ENCODE measurements at places on chromosomes 4 and X. TPM values are rescaled to one million over a fixed set of nuclear protein-coding genes. Genes with fewer than 3 reads are reported as not detected.

DNA sequence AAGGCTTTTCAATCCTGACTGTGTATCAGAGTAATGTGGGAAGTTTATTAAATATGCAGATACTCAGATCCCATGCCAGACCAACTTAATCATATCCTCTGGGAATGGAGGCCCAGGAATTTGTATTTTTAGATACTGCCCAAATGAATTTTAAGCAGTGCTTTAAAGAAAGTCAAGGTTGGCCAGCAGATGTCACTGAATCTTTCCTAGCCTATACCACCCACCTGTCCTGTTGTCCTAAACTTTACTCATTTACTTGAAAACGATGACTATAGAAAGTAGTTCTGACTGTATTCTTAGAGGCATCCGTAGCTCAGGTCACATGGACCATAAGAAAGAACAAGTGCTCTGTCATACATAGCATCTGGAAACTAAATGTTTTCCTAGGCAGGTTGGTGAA is 79.9 kb downstream of the AMOT start:
- DNase-seq, result no peak

DNA sequence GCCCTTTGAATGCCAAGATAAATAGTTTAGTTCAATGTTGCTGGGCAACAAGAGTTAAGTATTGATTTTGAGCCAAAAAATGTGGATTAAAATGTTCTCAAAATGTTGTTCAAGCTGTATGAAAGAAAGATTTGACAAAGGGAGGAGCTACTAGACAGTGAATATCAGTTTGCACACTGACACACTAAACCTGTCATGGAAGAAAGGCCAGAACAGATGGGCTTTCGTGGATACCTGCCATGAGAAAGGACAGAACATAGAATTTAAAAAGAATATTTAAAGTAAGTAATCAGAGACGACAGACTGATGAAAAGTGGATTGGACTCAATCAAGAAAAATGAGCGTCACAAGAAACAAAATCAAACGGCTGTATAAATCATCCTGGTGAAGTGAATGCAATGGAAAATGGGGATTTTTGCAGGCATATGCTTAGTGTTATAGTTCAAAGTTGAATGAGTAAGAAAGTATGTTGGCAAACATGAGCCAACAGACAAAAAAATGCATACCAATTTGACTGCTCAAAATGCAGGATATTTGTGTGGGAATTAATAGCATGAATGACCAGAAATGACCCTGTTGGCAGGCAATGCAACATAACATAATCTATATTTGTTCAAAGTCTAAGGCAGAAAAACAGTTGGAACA is 7.4 kb downstream of the PCDH18 start:
- no peak for DNase-seq

DNA sequence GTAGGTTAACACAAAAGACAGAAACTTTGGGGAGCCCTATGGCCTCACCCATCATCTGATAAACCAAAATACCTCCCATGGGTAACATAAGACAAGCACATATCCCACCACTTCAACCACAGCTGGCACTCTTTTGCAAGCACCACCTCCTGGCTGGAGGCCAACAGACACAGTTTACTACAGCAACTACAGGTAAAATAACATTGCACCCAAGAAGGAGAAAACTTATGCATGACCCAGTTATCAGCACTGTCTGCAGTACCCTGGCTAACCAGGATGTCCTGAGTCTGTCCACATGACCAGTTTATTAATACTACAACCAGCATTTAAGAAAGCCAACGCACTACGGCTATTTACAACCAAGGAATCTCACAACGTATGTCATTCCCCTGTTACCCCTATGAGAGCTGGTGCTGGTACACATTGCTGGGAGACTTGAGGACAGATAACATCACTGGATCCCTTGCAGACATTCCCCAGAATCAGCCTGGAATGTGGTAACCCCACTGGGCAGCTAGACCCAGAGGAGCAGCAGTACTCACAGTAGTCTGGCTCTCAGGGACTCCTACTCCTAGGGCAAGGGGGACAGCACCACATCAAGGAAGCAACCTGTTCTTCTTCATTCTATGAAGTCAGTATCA is 32.0 kb downstream of the ELF2 start:
- DNase-seq, result no peak

- DNase-seq, result no peak
Measured at GRCh38 chr4:172786039-172786792, 382.4 kb upstream of the GALNT7 start.

DNA sequence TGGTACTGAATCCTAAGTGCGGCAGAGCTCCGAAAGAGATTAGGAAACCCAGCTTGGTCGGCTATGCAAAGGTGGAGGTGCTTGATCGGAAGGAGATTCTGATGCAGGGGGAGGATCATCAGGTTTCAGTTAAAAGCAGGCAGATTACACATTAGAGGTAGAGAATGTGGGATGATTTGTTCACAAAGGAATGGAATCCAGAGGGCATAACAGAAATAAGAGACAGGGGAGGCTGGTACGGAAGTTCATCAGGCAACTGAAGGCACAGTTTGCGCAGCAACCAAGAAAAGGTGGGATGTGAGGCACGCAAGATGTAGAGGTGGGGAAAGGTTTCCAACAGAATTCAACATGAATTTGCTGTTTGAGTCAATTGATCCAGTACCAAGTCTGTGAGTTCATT is 424 bp upstream of the ZNF330 start:
- no peak for DNase-seq

DNA sequence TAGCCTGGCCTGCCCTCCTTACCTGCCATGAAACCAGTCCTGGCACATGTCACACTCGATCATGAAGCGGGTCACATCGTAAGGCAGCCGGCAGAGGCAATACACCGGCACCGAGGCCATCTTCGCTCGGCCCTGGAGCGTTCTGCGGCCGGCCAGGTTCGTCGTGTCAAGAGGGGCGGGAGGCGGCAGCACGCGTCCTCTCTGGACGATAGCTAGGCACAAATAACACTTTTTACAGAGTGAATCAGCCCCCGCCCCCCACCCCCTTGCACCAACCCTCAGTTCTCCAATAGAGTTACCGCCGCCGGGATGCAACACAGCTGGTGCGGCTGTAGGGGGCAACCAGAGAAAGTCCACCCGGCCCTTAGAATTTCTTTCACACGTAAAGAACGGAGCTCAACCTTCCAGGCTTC is 1.7 kb downstream of the PHF8 start:
- no peak for DNase-seq

- no peak for DNase-seq
Measured at GRCh38 chr4:16642897-16643296, 255.5 kb downstream of the LDB2 start.

- no peak for DNase-seq
Measured at GRCh38 chr4:74926007-74926406, 6.9 kb upstream of the PARM1 start.

DNA sequence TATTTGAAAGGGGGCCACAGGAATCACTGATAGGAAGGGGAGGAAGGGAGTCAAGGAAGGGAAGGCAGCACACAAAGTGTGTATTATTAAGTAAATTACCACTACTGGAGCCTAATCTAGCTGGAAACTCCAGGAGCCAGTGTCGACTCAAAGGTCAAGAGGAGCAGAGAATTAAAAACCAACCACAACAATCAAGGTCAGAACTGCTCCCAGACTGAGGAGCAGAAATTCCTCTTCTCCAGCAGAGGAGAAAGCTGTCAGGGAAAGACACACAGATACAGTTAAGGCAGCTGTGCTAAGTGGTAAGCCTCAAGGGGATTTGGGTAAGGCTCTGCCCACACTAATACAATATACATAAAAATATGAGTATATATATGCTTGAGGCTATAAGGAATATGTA is 87.5 kb upstream of the PTPN13 start:
- no peak for DNase-seq

DNA sequence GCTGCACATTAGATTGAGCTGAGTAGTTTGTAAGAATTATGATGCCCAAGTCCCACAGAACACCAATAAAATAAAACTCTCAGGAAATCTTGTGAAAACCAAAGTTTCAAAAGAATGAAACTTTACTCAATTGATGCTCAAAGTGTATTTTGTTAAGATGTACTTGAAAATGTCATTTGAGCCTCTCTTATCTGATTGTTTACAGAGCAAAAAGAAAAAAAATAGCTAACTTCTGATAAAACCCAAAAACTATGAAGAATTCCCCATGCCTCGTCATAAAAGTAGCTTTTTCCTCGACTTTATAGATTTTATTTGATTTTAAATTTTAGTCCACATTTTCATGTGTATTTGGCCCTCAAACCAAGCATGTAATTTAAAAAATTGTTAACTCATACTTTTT is 521.5 kb upstream of the FTHL17 start:
- DNase-seq, result no peak

DNA sequence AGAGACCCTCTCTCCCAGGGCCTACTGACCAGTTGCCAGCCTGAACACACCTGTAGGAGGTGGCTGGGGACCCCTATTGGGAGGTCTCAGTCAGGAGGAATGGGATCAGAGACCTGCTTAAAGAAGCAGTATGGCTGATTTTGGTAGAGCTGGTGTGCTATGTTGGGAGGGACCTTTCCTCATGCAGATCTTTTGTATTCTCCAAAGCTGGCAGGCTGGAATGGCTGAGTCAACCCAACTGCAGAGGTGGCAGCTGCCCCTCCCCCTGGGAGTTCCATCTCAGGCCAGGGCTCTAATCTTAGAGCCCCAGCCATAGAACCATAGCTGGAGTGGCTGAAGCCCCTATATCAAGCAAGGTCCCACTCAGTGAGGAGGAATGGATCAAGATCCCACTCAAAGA is 279.3 kb upstream of the BMP3 start:
- DNase-seq, result no peak

GRCh38 chr4:126775485-126776106 is 857.2 kb upstream of the INTU start:
- no peak for DNase-seq

DNA sequence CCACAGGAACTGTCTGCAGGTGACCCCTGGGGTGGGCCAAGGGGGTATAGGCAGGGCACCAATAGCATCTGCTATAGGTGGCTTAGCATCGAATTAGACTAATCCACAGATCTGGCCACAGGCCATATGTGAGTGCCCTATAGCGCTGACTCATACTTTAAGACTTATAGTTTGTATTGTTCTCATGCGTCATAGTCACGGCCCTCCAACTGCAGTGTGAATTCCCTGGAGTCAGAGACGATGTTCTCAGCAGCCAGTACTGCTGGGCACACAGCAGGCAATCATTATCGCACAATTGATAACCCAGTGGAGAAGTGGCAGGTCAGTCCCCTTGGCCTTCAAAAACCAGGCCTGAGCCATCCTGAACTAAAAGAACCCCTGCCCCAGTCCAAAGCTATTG is 58.1 kb downstream of the ADGRG2 start:
- no peak for DNase-seq

GRCh38 chr4:6663596-6664393 is 23.3 kb downstream of the MRFAP1 start:
- no peak for DNase-seq

DNA sequence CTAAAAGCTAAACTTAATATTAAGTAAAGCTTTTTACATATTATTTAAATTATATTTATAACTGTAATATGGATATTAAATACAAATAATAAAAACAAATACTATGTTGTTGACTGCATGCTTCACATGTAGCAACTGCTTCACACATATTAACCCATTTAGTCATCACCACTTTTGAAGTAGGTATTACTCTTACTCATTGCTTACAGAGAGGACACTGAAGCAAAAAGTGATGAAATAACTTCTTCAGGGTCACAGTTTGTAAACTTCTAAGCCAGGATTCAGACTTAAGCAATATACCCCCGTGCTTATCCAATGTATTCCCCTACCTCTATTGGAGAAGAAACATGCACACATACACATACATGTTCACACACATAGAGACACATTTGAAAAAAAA is 166.6 kb downstream of the DKK2 start:
- no peak for DNase-seq

- no peak for DNase-seq
Measured at GRCh38 chr4:60081839-60082238, 1118.3 kb upstream of the ADGRL3 start.

GRCh38 chrX:144849141-144849540 is 398.2 kb upstream of the SPANXN1 start:
- no peak for DNase-seq

Gene TRAPPC11
- polyA plus RNA-seq, result 47.9 TPM
